Stimulated activated CD8-positive, alpha-beta memory T cell treated with anti-CD3 and anti-CD28 coated beads, Interleukin-4, amount 100 ng/mL, for 1 hour (primary cell): ENCODE measurements at places on chromosomes 3 and 15.

DNA sequence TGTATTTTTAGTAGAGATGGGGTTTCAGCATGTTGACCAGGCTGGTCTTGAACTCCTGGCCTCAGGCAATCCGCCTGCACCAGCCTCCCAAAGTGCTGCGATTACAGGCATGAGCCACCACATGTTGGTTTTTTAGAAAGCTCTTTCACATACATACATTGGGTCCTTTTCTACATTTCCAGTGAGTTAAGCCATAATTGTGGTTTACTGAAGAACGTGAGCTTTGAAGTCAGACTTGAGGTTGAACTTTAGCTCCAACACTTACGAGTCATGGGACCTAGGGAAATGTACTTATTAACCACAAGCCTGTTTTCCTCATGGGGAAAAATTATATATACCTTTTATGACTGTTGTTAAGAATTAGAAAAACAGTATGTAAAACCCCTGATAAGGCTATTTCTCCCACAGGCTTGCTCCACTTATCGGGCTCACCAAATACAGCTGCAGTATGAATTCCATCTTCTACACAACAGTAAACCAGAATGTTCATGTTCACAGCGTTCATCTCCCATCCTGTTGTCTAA lies 39.0 kb downstream of the GPR160 start:
- no peak for DNase-seq

DNA sequence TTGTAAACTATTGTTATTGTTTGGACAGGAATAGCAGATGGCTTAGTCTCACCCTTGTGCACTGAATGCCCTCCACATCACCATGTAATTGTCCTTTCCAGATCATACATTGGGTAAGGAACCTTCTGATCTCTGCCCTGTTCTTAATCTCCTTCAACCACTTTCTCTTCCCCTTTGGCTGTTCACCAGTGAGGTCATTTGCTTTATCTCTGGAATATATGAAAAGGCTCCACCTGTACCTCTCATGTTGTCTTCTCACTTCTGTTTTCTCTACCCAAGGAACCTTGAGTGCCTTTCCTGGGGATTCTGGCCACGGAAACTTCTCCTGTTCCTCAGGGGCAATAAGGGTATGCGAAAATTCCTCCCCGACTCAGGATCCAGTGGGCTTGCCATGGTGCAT lies 28.5 kb downstream of the MCTP2 start:
- DNase-seq = no peak

GRCh38 chr15:61906961-61907752 lies 153.1 kb downstream of the VPS13C start:
- no peak for DNase-seq

- no peak for DNase-seq
Measured at GRCh38 chr3:15157441-15157840, 48.6 kb upstream of the CAPN7 start.

DNA sequence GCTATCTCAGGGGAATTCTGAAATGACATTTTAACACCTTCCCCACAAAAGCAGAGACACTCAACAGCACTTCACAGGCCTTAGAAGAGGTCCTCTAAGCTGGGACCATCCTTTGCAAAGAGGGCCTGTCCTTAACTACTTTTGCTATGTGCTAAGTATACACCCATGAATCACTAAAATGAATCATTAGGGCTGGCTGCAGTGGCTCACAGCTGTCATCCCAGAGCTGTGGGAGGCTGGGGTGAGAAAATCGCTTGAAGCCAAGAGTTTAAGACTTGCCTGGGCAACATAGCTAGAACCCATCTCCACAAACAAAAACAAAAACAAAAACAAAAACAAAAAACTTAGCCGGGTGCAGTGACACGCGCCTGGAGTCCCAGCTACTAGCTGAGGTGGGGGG lies 53.9 kb upstream of the MELTF start:
- no peak for DNase-seq

DNA sequence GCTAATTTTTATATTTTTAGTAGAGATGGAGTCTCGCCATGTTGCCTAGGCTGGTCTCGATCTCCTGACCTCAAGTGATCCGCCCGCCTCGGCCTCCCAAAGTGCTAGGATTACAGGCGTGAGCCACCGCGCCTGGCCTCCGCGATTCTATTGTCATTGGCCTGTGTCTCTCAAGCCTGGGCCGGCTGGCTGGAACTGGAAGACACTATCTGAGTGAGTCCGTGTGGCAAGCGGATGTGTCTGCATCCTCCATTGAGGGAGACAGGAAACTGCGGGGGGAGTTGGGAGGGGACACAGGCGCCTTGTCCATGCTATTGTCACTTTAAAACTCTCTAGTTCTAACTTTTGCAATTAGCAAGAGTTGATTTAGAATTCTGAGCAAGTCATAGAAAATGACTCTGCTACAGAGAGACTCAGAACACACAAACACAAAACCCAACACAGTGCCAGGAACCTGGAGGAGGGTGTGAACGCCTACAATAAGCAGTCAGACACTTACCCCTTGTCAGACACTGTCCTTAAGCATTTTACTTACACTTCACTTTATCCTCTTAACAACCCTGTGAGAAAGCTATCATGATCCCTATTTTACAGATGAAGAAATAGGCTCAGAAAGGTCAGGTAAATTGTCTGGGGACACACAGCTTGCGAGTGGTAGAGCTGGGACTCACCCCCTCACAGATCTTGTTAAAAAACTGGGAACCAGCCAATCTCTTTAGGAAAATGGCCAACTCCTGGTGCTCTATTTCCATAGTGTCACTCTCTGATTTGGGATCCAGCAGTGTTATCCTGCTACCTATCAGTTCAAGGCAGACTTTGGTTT lies 38.7 kb downstream of the ANP32A start:
- no peak for DNase-seq

GRCh38 chr3:138434276-138434874 lies at the start of gene ESYT3:
TSS of gene ESYT3 (plus strand) at chr3:138434616. CDS start at chr3:138434799, 183 bp downstream.
- DNase-seq = no peak

- no peak for DNase-seq
Measured at GRCh38 chr15:94526071-94526689, 294.8 kb downstream of the MCTP2 start.

- no peak for DNase-seq
Measured at GRCh38 chr3:11552289-11553264, 91.1 kb downstream of the VGLL4 start.

- DNase-seq = no peak
Measured at GRCh38 chr15:34732430-34732829, 22.4 kb downstream of the GJD2 start.

DNA sequence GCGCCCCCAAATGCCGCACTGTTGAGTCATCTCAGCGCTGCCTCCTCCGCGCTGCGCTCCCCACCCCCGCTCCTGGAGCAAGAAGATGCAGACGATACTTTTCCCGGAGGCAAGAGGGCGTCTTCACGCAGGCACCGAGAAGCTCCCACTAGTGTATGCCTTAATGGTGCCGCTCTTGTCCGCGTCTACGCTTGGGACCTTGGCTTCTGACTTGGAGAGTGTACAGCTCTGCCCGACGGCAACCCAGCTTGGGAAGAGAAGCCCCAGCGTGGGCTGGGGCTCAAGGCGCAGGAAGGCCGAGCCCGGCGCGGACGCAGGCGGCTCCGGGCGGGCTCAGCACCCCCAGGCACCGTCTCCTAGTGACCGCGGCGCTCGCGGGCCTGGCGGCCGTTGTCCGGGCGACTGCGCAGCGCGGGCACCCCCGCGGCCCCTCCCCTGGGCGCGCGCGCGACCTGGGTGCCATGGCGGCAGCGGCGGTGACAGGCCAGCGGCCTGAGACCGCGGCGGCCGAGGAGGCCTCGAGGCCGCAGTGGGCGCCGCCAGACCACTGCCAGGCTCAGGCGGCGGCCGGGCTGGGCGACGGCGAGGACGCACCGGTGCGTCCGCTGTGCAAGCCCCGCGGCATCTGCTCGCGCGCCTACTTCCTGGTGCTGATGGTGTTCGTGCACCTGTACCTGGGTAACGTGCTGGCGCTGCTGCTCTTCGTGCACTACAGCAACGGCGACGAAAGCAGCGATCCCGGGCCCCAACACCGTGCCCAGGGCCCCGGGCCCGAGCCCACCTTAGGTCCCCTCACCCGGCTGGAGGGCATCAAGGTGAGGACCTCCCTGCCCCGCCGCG lies at the start of gene P4HTM:
Gene P4HTM, plus strand, starts transcription at position 446 of the 840 bp plus-strand sequence. Its CDS starts 16 bp downstream, at position 462.
- peak; percentile 67 for DNase-seq

GRCh38 chr3:38960042-38960622 lies 91.6 kb downstream of the SCN11A start:
- DNase-seq = no peak

- no peak for DNase-seq
Measured at GRCh38 chr15:60523056-60523455, 44.1 kb upstream of the ICE2 start.
